Peyer's patch (tissue), 4 donors: ENCODE measurements at places on chromosomes 12 and 14. TPM values are rescaled to one million over a fixed set of nuclear protein-coding genes. Genes with fewer than 3 reads are reported as not detected.

DNA sequence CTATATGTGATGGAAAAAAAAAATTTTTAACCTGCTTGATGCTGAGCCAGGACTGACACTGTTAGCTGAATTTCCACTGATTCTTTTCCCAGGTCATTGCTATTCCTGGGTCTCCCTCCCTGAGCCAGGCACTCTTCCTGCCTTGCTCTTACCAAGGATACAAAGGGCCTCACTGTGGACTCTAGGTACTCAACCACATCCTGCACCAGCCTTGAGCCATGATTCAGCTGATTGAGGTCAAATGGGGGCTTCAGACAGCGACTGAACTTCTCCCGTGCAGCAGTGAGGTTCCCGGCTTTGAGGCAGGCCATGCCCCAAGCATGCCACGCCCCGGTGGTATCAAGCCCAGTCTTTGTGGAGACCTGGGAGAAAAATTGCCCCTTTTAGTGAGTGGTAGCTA, 54.3 kb downstream of the ZFYVE26 start:
- no peak for DNase-seq

- no peak for DNase-seq
Observed at GRCh38 chr12:29455087-29455486, 42.4 kb downstream of the OVCH1 start.

Gene APOF
- total RNA-seq, result not detected

GRCh38 chr14:68709007-68709406, 83.9 kb downstream of the ZFP36L1 start:
- peak; percentile 6 for DNase-seq

DNA sequence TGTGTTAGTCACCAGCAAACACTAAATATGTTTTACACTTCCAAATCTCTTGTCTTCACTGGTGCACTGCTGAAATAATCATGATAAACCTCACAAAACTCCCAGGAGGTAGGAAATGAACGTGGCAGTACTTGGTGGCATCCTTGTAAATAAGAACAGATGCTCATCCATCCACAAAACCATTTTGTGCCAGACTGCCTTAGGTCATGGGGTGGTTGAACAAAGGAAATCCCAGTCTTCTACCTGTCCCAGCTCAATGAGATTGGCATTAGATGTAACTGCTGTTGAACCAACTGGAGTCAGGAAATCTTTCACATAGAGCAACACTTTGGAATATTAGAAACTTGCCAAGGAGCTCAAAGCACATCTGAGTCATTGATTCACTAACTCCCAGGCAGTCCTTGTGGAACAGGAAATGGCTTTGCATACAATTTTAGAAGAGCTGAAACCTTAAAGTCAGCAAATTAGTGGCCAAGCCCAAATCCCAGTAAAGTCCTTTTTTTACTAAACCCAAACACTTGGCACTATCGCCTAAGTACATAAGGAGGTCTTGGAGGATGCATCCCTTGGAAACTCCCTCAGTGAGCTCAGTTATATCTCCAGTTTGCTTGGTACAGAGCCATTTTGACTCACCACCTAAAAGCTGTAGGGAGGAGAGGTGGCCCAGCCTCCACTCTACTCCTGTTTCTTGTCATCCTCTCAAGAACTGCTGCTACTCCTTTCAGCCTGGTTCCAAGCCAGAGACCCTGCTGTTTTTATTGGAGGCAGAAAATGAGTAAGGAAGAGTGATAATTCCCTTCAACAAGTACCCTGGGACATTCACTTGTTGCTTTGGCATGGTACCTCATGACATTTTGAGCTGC, 208.0 kb downstream of the NOVA1 start:
- DNase-seq, result no peak

Gene GNB3
- total RNA-seq, result not detected

GRCh38 chr12:78739653-78740052, 124.9 kb upstream of the SYT1 start:
- no peak for DNase-seq

Gene OAS3
- 7.1 TPM for total RNA-seq
